A375 (cell line): ENCODE measurements at places on chromosomes 1 and 21. TPM values are rescaled to one million over a fixed set of nuclear protein-coding genes. Genes with fewer than 3 reads are reported as not detected.

Gene OR10Z1
- total RNA-seq = not detected in 2 replicates

Gene GBP1
- 4.9 and 7.8 TPM in 2 replicates for total RNA-seq

Gene LCE3E
- not detected in 2 replicates for total RNA-seq

Gene VWA1
- 1.9 and 4.9 TPM in 2 replicates for total RNA-seq

Gene FAM72D
- 11.4 and 14.5 TPM in 2 replicates for total RNA-seq

Gene INAVA
- 19.5 and 21.9 TPM in 2 replicates for total RNA-seq

Gene CREB3L4
- 22.7 and 28.3 TPM in 2 replicates for total RNA-seq

Gene USP1
- total RNA-seq = 56.0 and 57.8 TPM in 2 replicates

Gene KRTAP11-1
- not detected in 2 replicates for total RNA-seq
